Glomerular endothelial cell (primary cell): ENCODE measurements at places on chromosomes 3 and 15. TPM values are rescaled to one million over a fixed set of nuclear protein-coding genes. Genes with fewer than 3 reads are reported as not detected.

Gene SATB1
- 13.3 and 13.5 TPM in 2 replicates for total RNA-seq

DNA sequence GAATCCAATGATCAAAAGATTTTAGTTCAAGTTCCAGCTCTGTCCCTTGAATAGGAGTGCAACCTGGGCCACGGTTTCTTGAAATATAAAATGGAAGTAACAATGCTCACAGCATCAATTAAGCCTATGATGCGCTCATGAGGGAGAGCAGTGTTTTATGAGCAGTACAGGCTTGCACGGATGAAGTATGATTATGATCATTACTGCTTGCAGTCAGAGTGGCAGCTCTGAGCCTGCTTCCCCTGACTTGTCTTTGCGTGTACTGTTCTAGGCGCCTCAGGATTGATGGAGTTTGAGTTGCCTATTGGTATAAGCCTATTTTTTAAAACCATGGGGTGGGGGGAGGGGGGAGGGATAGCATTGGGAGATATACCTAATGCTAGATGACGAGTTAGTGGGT, 37.0 kb downstream of the ITGB5 start:
- no peak for DNase-seq

Gene MGA
- 24.3 and 50.7 TPM in 2 replicates for total RNA-seq

Gene UPK1B
- 1.5 and 2.2 TPM in 2 replicates for total RNA-seq

- no peak for DNase-seq
These were observed 11.5 kb downstream of the MAP4 start for GRCh38 chr3:48004694-48005093.

- no peak for DNase-seq
These were observed 401 bp downstream of the ZSCAN29 start for GRCh38 chr15:43370310-43370974.

DNA sequence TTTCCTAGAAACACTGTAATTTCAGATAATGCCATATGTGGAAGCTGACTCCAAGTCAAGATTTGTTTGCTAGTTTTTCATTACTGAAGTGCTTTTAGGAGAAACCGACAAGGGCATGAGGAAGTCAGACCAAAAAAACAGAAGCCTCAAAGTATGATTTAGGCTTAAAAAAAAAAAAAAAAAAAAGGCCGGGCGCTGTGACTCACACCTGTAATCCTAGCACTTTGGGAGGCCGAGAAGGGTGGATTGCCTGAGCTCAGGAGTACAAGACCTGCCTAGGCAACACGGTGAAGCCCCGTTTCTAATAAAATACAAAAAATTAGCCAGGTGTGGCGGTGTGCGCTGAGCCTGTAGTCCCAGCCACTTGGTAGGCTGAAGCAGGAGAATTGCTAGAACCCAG, 11.6 kb downstream of the RPL15 start:
- no peak for DNase-seq

Gene ADAMTS9
- total RNA-seq = 72.1 and 96.2 TPM in 2 replicates

GRCh38 chr3:150094150-150094933, 123.6 kb upstream of the PFN2 start:
- DNase-seq = no peak

- no peak for DNase-seq
These were observed 283.4 kb upstream of the ATP11B start for GRCh38 chr3:182509844-182510460.

- DNase-seq = no peak
These were observed 56.5 kb upstream of the STT3B start for GRCh38 chr3:31476209-31476608.

GRCh38 chr15:50127255-50127777, 8.3 kb upstream of the ATP8B4 start:
- DNase-seq = no peak

- no peak for DNase-seq
These were observed 23.8 kb downstream of the MAP6D1 start for GRCh38 chr3:183801601-183802000.

Gene SLC28A1
- total RNA-seq = not detected in 2 replicates

DNA sequence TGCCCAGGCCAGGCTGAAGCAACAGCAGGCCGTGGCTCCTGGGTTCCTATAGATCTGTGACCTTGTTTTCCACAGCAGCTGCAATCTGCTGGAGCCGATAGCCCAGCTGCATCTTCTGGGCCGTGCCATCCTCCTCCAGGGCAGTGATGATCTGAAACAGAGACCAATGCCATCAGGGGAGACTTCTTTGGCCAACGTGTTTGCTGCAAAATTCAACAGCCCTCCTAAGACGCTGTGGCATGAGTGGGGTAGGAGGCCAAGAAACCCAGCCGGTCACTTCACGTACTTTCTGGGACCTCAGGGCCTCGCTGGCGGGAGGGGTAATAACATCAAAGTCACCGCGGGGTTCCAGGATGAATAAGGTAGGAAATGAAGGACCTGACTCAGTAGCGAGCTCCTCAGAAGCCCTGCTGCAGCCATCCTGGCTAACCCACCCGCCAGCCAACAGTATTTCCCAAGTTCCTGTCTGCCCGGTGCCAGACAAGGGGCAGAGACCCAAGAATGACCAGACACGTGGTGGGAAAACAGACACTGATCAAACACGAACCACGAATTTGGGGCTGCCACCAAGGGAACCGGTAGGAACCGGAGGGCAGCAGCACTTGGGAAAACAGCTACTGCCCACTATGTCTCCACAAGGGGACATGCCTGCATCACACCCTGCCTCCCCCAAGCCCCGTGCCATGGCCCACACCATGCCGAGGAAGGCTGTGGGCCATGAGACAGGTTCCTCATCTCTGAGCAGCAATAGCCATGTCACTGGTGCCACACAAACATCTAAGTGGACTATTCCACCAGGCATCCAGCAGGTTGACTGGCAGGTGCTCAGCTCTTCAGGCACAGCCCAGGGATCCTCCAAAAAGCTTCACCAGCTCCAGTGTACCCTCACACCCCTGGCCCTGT, 25.2 kb downstream of the PLXNB1 start:
- DNase-seq = no peak

DNA sequence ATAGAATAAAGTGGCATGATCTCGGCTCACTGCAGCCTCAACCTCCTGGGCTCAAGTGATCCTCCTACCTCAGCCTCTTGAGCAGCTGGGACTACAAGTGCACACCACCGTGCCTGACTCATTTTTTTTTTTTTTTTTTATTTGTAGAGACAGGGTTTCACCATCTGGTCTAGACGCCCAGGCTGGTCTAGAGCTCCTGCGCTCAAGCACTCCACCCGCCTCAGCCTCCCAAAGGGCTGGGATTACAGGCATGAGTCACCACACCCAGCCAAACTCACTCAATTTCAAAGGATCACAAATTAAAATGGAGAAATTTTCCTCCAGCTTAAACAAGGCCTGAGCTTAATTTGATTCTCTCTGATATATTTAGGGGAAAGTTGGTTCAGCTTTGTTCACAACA, 27.3 kb upstream of the NMB start:
- no peak for DNase-seq

Gene ZNF662
- 0.63 and 1.5 TPM in 2 replicates for total RNA-seq

Gene ISG20
- 11.2 and 36.5 TPM in 2 replicates for total RNA-seq

DNA sequence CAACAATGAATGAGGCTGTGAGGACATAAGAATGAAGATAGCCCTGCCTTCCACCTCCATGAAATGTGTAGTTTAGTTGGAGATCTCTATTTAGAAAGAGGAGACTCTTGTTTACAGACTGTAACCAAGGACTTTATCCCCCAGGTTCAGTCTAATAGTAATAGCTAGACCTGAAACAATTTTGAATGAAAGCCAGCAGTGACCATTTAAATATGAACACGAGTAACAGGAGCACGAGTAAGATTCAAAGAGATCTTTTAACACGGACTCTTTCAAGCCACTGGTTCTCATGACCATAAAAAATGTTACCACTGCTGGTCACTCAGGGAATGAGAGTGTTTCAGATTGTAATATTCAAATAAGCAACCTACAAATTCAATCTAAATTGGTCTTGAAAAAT, 123.1 kb downstream of the FMN1 start:
- DNase-seq = no peak

Gene CHRNA3
- not detected in 2 replicates for total RNA-seq

Gene ARIH1
- total RNA-seq = 36.5 and 40.3 TPM in 2 replicates

- DNase-seq = no peak
These were observed 44.0 kb downstream of the SMAD3 start for GRCh38 chr15:67109141-67110034.

GRCh38 chr3:52792961-52793695, 1.5 kb upstream of the ITIH3 start:
- no peak for DNase-seq

DNA sequence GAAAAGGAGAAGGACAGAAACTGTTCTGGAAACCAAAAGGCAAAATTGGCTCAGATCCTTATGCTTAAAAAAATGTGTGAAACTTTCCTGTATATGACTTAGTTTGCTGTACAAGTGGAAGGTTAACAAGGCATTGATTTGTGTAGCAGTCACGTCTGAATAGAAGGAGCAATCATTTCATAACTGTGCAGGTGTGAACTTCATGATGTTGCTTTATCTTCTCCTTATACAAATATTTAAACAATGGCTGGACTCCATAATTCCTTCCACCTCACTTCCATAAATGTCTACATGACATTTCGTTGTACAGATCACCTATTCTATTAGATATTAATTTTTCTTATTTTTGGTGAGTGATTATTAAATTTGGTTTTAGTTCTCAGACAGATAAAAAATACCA, 382.7 kb upstream of the NPAP1 start:
- DNase-seq = no peak

DNA sequence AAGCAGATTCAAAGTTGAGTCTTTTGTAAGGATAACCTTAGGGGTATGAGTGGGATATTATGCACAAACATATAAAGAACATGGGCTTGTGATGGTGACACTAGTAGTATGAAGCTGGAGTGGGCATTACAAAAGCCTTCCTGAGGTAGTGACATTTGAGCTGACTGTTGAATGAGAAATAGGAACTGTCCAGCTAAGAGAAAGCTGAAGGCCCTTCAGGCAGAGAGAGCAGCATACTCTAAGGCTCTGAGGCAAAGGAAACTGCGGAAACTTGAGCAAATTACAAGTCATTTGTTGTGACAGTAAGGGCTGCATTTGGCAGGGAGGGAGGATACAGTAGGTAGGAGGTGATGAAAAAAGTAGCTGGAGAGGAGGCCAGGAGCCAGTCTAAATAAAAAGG, 190.7 kb upstream of the CD96 start:
- no peak for DNase-seq

DNA sequence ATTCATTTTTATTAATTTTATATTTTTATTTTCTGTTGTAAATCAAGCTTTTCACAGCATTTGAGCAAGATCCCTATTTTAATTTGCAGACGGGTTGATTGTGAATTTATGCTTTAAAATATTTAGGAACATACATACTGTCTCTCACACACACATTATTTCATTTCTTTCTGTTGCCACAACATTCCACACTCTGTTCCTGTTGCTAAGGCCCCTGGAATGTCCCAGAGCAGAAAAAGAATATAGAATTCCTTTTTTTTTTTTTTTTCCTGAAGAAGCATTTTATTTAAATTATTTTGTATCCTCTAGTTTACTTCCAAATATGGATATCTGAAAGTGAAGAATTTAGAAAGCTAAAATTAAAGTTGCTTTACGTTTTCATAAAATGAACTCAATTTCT, 36.8 kb upstream of the SCAANT1 start:
- no peak for DNase-seq

Gene ANKRD63
- 0.18 TPM in 1 of 2 replicates, not detected in the other for total RNA-seq

DNA sequence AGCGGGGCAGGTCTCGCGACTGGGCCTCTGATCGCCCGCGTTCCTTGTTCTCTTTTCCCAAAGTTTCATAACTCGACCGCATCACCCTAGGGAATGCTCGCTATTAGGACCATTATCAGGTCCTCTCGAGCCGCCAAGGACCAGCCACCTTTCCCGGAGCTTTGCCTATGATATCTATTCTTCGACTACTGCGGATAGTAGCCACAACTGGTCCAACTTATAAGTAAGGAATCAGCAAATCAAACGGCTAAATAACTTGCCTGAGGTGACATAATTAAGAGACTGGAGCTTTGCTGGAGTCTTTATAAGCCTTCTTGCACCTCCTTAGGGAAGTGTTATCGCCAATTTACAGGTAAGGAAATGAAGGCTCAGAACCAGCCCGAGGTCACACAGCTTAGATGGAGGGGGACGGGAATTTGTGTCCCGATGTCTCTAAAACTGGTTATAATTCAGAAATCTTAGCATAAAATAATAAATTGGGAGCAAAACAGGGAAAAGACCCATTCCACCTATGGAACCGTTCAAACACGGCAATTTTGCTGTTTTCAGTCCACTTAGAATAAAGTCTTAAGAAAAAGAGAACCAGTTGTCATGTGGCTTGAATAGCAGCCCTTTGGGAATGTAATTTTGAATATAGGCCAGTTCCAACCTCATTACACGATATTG, 479 bp upstream of the PLD1 start:
- DNase-seq = no peak

Gene MYO1E
- 108 and 137 TPM in 2 replicates for total RNA-seq

DNA sequence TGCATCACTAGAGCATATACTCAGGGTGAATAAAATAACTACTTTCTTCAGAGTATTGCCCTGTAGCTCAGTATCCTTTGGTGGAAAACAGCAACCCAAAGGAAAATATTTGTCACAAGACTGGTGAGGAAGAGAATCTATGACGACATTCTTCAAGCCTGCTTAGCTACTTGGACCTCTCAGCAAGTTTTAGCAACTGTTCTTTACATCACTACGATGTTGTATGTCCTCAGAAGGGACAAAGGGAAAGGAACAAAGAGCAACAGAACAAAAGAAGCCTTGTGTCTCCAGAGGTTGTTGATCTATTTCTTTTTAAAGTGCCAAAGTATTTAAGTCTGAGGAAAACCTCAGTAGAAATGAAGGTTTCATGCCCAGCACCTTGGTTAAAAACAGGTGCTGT, 746.7 kb downstream of the NAALADL2 start:
- DNase-seq = no peak

Gene PLCB2
- total RNA-seq = 3.0 and 5.1 TPM in 2 replicates

GRCh38 chr3:189369636-189370035, 197.9 kb downstream of the TPRG1 start:
- no peak for DNase-seq

DNA sequence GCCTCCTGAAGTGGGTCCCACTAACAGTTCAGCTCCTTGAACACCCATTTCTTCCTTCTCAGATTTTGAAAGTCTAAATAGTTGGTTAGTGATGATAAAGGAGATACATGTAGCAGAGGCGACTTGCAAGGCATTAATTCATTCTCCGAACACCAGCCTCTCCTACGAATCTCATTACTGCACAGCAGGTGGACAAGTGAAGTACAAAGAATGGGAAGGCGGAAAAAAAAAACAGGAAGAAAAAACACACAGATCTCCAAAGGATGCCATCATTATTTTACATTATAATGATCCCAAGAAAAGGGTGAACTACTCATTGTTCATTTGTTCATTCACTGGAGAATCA, 276.5 kb downstream of the MAGI1 start:
- no peak for DNase-seq

DNA sequence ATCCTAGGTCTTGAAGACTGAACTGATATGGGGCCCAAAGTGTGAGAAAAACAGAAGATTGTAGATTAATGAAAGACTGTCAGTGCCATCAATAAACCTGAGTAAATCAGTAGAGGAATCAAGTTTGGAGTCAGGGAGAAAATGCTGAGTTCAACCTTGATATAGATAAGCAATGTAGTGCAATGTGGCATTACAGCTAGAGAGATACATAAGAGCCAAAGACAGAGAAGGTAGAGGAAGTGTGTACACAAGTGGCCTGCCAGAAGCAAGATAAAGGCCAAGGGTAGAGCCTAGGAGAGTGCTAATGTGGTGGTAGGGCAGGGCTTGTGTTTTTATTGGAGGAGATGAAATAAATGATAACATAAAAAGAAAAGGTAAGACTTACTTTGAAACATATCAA, 26.0 kb upstream of the EID1 start:
- no peak for DNase-seq

GRCh38 chr3:65575376-65575840, 463.3 kb downstream of the MAGI1 start:
- DNase-seq = no peak

GRCh38 chr3:108320746-108321350, 24.5 kb downstream of the HHLA2 start:
- DNase-seq = no peak
